CD4-positive, alpha-beta T cell treated with Interleukin-17A for 4 hours (primary cell): ENCODE measurements at places on chromosomes 11 and 22.

GRCh38 chr22:40423310-40423688 is 52.9 kb downstream of the SGSM3 start:
- no peak for DNase-seq

DNA sequence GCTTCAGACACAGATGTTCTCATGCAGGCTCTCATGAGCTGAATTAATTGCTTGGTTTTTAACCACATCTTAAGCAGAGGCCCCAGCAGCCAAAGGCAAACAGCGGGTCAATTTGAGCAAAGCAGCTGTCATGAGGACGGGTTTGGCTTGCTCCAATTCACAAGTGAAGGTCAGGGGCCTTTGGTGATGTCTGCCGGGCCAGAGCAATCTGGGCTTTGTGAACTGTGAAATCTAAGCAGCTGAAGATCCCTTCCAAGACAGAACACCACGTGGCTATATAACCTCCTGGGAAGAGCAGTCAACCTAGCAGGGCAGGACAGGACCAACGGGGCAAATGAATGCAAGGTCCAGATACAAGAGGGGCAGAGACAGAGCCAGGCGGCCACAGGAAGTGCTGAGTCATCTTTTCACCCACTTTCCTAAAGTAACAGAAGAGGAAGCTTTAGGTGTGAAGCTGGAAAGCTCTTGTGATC is 187.3 kb upstream of the B3GAT1 start:
- no peak for DNase-seq

- no peak for DNase-seq
Observed at GRCh38 chr11:68844376-68844775, 2.7 kb upstream of the CPT1A start.

DNA sequence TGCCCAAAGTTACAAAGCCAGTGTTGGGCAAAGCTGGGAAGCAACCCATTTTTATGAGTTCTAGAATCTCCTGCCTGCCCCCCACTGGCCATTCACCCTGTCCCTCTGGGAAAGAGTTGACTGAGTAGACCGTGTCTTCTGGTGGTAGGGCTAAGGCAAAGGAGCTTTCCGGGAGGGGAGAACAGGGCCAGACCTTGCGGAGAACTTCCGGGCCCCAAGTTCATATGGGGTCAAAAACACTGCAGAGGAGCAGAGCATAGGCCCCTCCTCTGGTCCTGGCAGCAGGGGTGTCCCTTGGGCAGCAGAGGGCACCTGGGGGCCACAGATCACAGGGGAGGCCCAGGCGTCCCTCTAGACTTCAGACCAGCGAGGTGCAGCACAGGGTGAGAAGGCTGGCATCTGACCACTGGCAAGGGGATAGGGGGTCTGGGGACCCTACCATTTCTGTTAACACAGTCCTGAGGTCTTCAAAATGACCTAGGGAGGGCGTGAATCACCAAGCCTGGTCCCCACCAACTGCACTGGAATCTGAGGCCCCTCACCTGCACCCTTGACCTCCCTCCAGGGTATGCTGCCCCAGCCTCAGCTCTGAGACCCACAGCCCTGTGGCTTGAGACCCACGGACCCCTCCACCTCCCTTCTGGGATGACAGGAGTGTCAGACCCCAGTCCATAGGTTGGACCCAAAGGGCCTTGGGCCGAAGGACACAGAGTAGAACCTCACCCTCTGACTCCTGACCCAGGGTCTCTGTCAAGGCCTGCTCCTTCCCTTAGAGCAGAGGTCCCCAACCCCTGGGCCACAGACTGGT is 1.3 kb upstream of the ARAP1 start:
- DNase-seq, result no peak

- DNase-seq, result no peak
Observed at GRCh38 chr11:84290647-84291046, 1004.5 kb upstream of the CCDC90B start.

- no peak for DNase-seq
Observed at GRCh38 chr11:15275141-15275540, 160.4 kb downstream of the INSC start.

- DNase-seq, result no peak
Observed at GRCh38 chr11:58907780-58908179, 31.5 kb upstream of the GLYATL1 start.

DNA sequence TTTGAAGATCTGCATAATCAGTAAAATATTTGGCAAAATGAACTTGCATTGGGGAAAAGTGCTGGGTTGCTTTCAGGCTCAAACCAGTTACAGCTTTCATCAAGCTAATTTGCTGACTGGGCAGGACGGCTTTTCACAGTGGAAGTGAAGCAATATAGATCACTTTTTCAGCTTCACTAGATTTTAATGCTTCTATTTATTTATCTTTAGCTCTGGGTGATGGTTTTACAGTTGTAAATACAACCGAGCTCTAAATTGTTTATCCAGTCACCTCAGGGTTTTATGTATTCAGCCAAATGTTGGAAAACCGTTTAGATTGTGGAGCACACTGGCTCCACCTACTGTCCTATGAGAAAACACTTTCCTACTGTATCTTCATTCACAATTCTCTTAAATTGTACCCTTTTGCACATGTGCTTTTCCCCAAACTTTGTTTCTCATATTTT is 58.2 kb downstream of the ACER3 start:
- peak; percentile 7 for DNase-seq

GRCh38 chr22:43236411-43237166 is 49.7 kb upstream of the TTLL12 start:
- no peak for DNase-seq

DNA sequence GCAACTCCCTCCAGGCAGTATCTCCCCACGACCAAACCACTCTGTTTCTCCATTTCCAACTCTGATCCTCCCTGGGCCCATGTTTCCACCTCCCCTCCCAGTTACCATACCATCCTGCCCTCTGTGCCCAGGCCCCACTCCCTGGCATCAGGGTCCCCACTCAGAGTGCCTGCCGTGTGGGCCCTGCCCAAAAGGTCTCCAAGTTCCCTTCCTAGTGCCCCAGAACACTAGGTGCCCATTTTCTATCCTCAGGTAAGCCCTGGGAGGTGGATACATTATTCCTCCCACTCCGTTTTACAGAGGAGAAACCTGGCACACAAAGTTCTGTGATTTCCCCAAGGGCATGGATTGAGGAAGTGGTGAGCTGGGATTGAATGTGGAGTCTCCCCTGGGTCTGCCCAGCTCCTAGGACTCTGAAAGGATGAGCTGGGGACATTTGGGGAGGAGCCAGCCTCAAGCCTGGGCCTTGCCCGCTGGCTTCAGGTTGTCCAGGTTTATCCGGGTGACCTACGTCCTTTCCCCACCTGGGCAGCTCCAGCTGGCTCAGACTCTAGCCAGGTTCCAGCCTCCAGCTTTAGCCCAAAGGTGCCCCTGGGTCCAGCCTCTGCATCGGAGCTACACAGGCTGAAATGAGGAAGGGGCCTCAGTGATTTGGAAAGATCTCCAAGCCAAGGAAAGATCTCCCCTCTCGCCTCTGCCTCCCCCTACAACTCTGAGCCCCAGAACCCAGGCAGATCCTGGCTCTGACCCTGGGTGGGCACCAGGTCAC is 2.2 kb upstream of the GSTT4 start:
- no peak for DNase-seq

DNA sequence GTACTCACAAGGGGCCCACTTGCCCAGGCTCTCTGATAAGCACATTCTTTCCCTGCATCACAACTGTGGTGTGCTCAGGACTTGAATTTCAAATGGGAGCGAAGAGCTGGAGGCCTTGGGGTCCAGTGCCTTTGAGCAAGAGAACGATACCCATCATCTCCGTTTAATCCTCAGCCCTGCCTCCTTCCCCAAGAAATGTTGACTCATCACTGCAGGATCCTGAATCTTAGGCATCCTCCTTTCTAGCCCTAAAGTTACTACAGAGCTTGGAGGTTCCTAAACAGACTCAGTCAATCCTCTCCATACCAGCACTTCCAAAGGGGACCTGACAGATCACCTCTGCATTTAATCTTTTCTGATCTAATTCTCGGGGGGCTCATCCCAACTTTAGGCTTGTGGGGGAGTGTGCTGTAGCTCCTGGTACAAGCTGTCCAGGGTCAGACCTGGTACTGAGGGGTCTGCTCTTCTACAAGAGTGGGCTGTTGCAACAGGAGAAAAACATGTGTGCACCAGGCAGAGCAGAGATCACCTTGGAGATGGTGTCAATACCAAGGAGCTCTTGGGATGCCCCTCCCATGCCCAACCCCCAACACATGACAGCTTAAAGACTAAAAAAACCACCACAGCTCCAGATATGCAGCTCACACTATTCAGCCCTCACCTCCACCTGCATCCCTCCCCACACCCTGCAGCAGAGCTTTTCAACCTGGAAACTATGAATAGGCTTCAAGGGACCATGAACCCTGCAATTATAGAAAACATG is 3.9 kb upstream of the PRG2 start:
- no peak for DNase-seq

DNA sequence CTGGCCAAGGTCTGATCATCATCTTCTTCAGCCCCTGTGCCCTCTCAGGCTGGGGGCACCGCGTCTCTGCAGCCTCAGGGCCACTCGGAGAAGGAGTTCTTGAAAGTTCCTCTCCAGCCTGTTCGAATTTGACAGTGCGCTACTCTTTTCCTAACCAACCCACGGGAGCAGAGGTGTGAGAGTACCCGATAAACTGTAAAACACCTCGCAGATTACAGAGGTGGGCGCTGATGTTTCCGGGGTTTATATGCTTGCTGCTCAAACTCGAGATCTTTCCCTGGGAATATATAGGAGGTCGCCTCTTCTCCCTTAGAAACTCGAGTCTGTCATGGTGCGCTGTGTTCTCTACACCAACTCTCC is 515 bp downstream of the CTR9 start:
- peak; percentile 8 for DNase-seq

DNA sequence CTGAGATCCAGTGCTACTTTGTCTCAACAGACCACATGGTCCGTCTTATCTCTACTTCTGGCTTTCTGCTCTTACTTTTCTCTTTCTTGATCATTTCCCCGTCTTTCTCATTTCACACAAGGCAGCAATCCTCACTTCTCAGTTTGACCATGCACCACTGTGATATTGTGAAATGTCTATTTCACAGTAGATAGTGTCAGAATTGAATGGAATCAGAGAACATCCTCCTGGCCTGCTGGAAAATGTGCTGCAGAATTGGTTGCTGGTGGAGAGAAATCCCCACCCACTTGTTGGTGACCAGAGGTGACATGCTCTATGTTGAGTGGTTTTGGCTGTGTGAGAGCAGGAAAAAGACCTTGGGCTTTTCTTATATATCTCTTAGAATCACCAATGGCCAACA is 57.8 kb upstream of the RCN1 start:
- no peak for DNase-seq

GRCh38 chr11:35464308-35464707 is 45.0 kb upstream of the SLC1A2 start:
- no peak for DNase-seq

DNA sequence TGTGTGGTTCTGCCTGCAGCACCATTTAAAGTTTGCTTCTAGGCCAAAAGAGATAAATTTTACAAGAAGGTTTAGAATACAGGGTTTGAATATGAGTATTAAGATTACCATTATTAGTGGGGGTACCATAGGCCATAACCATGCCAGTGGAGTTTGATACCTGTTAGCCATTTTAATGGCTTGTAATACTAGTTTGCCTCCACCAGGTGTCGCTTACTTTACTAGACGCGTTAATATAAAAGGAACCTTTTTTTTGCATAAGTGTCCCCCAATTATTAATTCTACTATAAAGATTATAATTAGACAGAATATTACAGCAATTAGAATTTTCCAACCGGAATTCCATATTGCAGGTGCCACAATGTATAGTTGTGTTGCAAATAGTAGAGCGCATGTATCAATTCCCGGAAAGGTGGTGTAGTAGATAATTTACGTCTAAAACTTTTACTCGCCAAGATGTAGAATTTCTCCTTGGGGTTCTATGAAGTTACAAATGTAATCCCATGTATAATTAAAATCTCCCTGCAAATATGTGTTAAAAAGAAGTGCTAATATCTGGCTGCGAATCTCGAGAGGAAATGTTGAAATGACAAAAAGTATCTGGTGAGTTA is 16.1 kb downstream of the MS4A6E start:
- no peak for DNase-seq

- peak; percentile 33 for DNase-seq
Observed at GRCh38 chr11:128735935-128736605, 42.2 kb downstream of the FLI1 start.

DNA sequence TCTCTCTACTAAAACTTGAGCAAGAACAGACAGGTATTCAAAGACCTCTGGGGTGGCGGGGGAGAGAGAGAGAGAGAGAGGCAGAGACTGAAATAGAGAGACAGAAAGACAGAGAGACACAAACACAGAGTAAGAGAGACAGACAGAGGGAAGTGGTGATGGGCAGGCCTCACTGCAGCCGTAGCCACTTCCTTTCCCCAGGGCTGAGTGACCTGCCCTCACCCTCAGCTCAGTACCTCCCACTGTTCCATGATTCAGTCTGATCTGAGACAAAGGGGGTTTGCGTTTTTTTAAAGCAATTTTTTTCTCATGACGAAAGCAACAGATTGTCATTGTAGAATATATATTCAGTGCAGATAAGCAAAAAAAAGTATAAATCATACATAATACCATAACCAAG is 607.9 kb upstream of the B3GAT1 start:
- no peak for DNase-seq

- no peak for DNase-seq
Observed at GRCh38 chr11:64333556-64333955, 6.4 kb upstream of the CCDC88B start.

DNA sequence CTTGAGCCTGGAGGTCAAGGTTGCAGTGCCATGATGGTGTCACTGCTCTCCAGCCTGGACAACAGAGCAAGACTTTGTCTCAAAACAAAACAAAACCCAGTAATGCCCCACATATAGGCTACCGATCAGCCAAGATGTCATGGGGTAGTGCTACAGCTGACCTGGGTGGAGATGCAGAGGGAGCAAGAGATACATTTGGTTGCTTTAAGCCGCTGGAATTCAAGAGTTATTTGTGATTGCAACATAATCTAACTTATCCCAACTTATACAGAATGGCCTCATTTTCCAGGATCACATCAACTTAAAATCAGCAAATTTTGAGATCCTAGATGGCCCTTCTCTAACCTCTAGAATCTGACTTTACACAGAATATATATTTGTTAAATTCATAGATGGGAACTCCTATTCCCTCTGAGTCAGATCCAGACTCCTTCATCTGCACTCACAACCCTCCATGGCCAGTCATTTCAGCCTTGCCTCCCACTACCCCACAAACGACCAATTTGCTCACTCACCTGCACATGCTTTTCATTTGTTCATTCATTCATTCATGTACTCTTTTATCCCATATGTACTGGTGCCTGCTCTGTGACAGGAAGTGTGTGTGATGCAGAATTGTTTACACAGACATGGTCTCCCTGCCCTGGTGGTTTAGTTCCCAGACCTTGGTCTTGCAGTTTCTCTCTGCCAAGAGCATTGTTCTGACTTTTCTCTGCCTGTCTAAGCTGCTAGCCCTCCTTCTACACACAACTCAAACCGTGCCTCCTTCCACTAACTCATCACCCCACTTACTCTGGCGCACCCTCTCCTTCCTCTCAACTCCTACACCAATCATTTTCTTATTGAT is 24.1 kb upstream of the APLNR start:
- DNase-seq, result no peak

GRCh38 chr11:10319702-10320558 is 15.1 kb downstream of the ADM start:
- no peak for DNase-seq

- DNase-seq, result no peak
Observed at GRCh38 chr11:103398829-103399228, 289.6 kb downstream of the DYNC2H1 start.
